Renal pelvis (tissue), 12 donors: ENCODE measurements at places on chromosomes 1 and 21. TPM values are rescaled to one million over a fixed set of nuclear protein-coding genes. Genes with fewer than 3 reads are reported as not detected.

DNA sequence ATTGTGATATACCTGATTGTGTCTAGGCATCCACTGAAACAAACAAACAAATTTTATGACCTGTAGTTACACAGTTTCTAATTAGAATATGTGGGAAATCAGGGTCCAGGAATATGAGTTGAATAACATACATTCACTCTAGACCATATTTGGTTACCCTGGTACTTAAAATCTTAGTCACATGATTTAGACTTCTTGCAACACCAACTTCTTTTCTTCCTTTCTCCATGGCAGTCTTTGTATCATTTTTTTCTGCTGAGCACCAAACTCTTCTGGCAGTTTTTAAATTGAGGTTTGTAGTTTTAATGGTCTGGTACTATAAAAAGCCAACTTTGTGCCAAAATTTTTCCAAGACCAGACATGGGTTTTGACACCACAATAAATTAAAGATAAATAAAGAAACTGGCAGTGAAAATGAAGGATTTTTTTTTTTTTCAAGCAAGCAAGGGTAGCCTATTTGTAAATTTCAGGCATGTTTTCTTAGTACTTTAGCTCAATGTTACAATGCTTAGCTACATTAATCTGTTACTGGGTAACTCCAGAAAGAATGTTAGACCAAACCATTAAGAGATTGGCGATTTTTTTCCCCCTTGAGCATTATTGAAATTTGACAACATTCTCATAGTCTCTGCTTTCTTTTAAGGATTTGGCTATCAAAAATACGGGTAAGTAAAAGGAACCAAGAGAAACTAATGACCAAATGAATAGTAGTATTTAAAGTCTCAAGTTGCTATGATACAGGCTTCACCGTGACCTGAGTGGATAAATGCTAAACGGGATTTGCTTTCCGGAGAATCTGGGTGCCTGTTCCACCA is 108.5 kb downstream of the NFIA start:
- no peak for DNase-seq

DNA sequence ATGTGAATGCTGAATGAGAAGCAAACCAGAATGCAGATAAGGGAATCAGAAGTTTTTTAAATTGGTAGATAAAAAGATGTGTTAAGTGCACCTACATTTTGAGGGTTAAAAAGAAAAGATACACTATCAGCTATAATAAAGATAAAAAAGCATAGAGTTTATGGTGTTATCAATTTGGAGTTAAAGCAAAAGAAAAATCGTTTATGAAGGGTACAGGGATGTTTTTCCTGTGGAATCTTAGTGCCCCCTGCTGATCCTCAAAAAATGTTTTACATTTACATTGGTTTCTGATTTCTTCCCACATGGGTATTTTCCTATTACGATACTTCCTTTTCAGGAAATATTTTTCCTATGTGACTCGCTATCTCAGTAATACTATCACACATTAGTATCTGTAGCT is 293.5 kb downstream of the MRPL39 start:
- DNase-seq: no peak

ADARB1 gene
- polyA plus RNA-seq: 18.9 TPM

- DNase-seq: no peak
Observed at GRCh38 chr1:52520148-52520547, 32.7 kb downstream of the TUT4 start.

DNA sequence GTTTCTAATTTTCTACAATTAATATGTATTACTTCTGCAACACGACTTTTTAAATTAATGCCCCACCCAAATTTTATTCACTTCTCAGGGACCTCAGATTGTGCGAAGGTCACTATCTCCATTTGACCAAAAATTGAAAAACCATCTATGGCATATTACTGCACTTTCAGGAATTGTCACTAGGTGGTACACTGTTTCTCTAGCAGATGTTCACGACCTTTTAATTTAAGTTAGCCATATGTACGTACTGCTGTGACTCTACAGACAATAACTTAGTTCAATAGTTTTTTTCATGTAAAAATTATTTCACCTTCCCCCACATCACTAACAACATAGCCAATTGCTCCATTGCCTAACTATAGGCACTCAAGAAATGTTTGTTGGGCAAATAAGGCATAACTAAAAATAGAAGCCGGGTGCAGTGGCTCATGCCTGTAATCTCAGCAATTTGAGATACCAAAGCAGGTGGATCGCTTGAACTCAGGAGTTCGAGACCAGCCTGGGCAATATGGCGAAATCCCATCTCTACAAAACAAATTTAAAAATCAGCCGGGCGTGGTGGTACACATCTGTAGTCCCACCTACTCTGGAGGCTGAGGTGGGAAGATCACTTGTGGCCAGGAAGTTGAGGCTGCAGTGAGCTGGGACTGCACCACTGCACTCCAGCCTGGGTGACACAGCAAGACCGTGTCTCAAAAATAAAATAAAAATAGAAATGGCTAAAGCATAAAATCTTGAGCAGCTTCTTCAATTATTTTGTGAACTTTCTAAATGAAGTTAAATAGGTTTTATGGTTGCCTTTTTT is 75.7 kb upstream of the PKN2 start:
- DNase-seq: no peak

GRCh38 chr1:84298328-84298683 is 3.2 kb upstream of the SAMD13 start:
- DNase-seq: peak; percentile 62

DNA sequence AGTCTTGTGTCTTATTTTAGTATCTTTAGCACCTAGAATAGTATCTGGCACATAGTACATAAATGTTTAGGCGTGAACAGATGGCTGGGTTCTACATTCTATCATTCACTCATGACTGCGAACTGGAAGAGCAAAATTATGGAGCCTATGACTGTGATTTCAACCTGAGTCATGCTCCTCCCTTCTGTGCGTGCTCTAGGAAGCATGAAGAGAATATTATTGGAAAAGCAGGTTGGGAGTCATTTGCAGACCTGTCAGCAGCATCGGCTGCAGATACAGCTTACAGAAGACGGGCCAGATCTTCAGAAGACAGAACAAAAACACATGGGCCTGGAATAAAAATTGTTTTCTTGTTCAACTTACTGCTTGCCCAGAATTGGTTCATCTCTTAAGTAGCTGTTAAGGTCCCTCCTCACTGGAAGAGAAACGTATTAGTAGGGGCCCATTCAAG is 344.0 kb upstream of the USP24 start:
- DNase-seq: no peak

DNA sequence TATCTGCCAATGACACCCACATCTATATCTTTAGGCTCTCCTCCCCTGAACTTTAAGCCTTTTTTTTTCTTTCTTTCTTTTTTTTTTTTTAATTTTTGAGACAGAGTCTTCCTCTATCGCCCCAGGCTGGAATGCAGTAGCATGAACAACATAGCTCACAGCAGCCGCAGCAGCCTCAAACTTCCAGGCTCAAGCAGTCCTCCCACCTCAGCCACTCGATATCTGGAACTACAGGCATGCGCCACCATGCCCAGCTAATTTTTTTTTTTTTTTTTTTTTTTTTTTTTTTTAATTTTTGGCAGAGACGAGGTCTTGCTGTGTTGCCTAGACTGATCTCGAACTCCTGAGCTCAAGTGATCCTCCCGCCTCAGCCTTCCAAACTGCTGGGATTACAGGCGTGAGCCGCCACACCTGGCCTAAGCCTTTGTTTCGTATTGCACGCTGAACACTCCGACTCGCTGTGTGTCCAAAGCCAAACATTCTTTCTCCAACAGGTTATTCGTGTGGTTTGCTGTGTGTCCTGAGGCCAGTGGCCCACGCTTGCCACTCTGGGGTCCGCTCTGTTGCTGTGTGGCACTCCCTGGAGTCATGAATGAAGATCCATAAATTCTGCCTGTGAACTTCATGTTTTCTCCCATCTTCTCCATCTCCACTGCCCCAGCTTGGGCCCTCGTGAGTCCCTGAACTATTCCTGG is 119.4 kb downstream of the CAMTA1 start:
- no peak for DNase-seq

GRCh38 chr1:67241200-67241746 is 66.4 kb upstream of the IL12RB2 start:
- DNase-seq: no peak

DNA sequence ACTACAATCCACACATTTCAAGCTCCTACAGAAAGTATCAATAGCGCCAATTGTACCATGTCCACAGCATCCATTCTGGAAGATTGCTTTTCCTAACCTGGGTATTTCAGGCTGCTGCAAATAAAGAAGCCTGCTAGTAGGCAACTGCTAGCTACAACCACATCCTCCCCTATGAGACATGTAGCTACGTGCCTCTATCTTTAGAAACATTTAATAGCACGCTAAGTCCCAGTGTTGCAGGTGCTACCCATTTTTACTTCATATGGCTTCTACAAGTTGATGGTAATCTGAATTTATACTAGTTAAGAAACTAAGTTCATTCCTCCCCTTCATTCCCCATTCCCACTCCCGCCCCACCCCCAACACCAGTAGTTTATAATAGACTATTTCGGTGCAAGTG is 7.4 kb upstream of the AMPD1 start:
- no peak for DNase-seq

FCRL6 gene
- 0.48 TPM for polyA plus RNA-seq

DNA sequence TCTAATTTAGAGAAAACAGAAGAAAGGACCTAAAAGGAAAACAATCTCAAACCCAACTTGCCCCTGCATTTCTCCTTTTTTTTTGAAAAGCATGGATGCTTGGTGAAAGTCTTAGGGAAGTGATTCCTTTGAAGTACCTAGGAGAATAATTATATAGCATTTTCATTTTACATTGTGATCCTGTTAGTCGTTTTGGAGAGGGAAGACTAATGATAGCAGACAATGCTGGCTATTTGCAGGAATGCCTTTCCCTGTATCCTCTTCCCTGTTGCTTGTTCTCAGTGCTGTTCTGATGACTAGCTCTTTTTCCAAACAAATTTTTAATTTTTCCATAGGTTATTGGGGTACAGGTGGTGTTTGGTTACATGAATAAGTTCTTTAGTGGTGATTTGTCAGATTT is 53.9 kb downstream of the LAMC1 start:
- no peak for DNase-seq

DNA sequence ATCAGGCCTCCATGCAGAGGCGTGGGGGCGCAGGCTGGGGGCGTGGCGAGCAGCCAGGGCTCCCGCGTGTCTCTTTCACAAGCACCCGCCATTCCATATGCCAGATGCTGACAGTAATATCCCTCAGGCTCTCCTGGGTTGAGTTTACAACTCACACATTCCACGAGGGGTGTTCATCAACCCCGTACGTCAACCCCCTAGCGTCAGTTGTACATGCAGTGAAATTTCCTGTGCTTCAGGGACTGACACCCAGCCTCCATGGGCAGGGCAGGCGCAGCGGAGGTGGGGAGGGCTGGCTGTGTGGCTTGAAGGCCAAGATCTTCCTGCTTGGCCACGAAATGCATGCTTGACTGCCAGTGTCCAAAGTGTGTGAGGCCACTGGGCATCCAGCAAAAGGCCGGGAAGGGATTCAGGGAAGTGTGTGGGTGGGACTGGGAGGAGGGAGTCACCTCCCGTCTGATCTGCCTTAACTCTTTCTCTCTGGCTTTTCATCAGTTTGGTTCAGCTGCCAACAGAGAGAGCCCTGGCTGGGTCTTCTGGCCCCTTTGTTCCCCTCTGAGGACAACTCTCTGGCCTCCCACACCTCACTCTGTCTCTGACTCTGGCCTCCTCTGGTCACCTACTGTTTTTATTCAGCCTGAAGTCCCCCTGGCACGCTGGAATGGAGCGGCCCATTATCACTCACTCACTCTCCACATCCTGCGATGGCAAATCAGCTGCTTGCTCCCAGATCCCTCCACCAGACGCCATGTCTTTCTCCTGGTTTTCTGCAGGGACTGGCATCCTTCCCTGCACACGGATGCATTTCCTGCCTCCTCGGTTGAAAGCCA is 33.8 kb downstream of the CLIC6 start:
- DNase-seq: no peak

S100A7A gene
- not detected for polyA plus RNA-seq

PRAMEF15 gene
- polyA plus RNA-seq: not detected

DNA sequence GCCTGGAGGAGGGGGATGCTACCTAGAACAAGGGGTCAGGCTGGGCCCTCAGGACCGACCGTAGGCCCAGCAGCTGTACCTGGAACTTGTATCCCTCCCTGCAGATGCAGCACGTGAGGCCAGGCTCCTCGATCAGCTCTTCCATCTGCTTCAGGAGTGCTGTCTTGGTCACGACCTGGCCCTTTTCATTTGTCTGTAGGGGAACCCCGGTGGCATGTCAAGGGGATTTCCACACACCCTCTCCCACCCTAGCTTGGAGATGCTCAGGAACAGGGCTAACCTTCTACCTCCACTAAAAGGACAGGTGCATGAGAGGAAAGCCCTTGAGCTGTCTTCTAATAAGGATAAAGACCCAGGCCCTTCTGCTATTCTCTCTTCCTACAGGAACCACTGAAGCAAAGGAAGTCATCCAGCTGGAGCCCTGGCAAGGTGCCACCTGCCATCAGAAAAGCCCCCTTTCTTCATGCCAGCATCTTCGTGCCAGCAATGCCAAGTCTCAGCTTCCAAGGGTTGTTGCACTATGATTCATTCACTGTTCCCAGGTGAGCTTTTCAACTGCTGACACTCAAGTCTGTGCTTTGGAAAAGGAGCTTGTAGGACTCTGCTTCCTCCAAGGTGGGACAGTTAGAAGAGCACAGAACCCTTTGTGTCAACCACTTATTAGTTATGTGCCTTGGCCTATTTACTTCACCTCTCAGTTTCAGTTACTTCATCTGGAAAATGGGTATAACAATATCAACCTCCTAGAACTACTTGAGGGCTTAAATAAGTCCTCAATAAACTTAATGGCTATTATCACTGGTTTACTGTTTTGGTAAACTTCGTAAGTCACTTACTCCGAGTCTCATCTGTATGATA is 122.1 kb downstream of the UBR4 start:
- DNase-seq: no peak

DNA sequence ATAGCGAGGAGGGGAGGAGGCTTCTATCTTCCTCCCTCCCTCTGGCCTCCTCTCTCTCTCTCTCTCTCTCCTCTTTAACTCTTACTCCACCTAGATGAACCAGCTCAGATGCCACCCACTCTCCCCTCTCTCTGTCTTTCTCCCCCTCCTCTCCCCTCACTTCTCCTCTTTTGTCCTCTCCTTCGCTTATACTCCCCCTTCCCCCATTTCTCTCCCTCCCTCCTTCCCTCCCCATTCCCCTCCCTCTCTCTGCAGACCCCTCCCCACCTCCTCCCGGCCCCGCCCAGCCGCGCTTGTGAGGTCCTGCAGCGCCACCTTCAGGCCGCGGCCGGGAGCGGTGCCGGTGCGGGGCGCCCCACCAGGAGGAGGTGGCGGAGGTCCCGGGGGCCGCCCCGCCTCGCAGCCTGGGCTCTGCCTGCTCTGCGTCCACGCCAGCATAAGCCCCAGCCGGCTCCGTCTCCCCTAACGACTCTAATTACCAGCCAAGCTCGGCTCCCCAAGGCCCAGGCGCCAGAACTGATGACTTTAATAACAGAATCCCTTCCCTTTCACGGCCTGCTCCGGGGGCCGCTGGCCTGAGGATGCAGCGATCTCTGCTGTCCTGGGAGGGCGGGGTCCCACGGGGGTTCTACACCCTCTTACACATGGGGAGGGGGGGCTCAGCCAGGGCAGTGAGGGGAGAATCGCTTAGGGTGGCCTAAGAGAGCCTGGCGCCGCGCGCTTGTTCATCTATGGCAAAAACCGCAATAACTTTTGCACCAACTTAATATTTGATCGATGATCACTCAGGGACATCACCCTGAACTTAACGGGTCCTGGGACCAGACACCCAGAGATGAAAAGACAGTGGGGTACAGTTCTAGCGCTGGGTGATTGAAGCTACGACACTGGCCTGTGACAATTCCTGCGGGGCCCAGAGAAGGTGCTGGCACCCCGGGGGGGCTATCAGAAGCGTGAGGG is 637.3 kb downstream of the MATN1 start:
- peak; percentile 48 for DNase-seq

- no peak for DNase-seq
Observed at GRCh38 chr1:201575912-201576311, 37.0 kb downstream of the NAV1 start.
